T-helper 17 cell (primary cell): ENCODE measurements at places on chromosomes 6 and 20. TPM values are rescaled to one million over a fixed set of nuclear protein-coding genes. Genes with fewer than 3 reads are reported as not detected.
A peak's percentile ranks its signal among the peaks of the same experiment; 100 is the strongest.

GRCh38 chr20:53512076-53512475 lies 81.6 kb downstream of the ZNF217 start:
- H3K4me3 ChIP-seq, result no peak overlapping the region
- no peak for DNase-seq

DNA sequence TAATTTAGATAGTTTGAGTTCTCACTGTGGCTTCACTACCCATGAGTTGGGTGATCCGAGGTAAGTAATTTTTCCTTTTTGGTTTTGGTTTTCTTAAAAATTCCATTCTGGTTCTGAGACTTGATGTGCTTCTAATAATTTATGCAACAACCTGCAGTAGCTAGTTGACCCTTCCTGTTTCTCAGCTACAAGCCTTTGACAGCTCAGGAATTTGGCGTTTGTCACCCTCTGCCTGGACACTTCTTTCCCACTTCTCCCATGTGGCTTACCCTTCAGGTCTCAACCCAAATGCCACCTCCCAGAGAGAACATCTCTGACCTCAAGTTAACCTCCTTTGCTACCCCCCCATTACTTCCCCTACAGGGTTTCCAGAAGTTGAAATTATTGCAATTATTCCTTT lies 49.7 kb upstream of the TSHZ2 start:
- no peak overlapping the region for H3K4me3 ChIP-seq
- peaks cover 2% of the 10 kb centered on the region for H3K36me3 ChIP-seq
- H3K27me3 ChIP-seq, result peaks cover 26% of the 10 kb centered on the region
- DNase-seq, result no peak

The SLC17A1 gene
- total RNA-seq, result 0.52 TPM

The CRISP2 gene
- not detected for total RNA-seq

GRCh38 chr6:106173124-106173879 lies 87.2 kb downstream of the PRDM1 start:
- peaks cover 11% of the 10 kb centered on the region for H3K4me1 ChIP-seq
- no peak overlapping the region for H3K27ac ChIP-seq
- peak overlapping the region; percentile 52 for H3K4me3 ChIP-seq
- DNase-seq, result no peak
- no peaks in the 10 kb centered on the region for H3K36me3 ChIP-seq
- no peaks in the 10 kb centered on the region for H3K27me3 ChIP-seq

GRCh38 chr20:49825521-49826033 lies 12.9 kb downstream of the SLC9A8 start:
- H3K4me3 ChIP-seq, result no peak overlapping the region
- H3K27me3 ChIP-seq, result no peaks in the 10 kb centered on the region
- H3K27ac ChIP-seq, result peak overlapping the region; percentile 94
- peaks cover 38% of the 10 kb centered on the region for H3K4me1 ChIP-seq

DNA sequence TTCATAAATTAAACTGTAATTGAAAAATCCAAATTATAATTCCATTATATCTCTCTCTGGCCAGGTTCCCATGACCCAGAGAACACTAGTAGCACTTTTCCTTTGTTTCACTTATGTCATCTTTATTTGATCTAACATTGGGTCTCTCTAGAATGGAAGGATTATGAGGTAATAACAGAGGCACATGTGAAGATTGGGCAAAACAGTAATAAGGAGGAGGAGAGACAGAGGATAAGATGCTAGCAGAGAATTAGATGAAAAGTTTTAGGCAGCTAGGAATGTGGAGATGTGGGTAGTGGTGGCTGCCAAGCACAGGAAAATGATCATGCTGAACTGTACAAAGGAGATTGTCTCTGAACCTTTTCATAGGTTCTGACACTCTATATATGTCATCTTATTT lies 3.3 kb downstream of the TAB2 start:
- peaks cover 4% of the 10 kb centered on the region for H3K36me3 ChIP-seq
- no peak for DNase-seq
- peak overlapping the region; percentile 97 for H3K27ac ChIP-seq
- peaks cover 32% of the 10 kb centered on the region for H3K4me1 ChIP-seq
- peak overlapping the region; percentile 98 for H3K4me3 ChIP-seq

DNA sequence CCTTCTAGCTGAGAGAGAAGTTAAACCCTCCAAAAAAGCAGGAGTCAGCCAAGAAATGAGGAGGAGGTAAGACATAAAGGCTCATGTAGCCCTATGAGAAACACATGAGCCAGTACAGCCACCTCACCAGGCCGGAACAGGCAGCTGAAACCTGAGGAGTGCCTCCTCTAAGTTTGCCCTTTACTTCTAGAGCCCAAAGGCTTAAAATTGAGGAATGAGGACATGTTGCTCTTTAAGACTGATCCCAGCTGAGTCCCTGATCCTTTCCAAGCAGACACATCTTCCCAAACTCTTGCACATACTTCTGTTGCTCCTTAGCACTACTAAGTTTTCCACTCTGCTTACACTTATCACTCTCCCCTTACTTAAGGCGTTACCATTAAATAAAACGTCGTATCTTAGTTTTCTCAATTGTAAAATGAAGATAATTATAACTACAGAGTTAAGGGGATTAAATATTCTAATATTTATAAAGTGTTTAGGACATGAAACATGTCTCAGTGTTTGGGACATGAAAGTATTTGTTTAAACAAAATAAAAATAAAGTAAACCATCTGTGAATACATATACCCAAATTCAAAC lies 124.0 kb downstream of the OGFRL1 start:
- H3K36me3 ChIP-seq, result peaks cover 2% of the 10 kb centered on the region
- peaks cover 26% of the 10 kb centered on the region for H3K27me3 ChIP-seq
- no peak overlapping the region for H3K27ac ChIP-seq
- H3K4me1 ChIP-seq, result no peaks in the 10 kb centered on the region
- no peak for DNase-seq

DNA sequence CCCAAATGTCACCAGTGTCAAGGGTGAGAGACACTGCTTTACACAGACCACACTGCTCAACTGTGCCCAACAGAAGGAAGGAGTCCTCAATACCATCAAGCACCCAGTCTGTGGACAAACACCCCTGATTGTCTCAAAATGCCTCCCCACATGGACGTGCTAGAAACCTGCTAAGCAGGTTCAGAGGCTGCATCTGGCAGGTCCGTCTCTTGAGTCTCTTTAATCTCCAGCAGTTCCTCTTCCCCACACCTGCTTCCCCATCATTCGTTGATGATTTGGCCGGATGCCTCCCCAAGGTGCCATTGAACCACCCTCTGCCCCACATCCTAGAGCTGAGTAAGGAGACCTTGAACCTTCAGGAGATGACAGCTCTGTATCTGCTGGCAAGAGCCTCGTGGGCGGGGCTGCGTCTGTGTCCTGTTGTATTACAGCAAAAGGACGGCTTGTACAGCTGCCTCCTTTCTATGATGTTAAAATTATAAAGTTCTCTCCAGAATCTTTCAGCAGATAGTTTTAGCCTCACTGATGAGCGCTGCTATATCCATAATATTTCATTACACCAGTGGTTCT lies 179.2 kb downstream of the PREX1 start:
- no peak overlapping the region for H3K4me3 ChIP-seq
- no peaks in the 10 kb centered on the region for H3K27me3 ChIP-seq
- H3K27ac ChIP-seq, result no peak overlapping the region
- no peak for DNase-seq

The RBM12 gene
- 86.0 TPM for total RNA-seq

DNA sequence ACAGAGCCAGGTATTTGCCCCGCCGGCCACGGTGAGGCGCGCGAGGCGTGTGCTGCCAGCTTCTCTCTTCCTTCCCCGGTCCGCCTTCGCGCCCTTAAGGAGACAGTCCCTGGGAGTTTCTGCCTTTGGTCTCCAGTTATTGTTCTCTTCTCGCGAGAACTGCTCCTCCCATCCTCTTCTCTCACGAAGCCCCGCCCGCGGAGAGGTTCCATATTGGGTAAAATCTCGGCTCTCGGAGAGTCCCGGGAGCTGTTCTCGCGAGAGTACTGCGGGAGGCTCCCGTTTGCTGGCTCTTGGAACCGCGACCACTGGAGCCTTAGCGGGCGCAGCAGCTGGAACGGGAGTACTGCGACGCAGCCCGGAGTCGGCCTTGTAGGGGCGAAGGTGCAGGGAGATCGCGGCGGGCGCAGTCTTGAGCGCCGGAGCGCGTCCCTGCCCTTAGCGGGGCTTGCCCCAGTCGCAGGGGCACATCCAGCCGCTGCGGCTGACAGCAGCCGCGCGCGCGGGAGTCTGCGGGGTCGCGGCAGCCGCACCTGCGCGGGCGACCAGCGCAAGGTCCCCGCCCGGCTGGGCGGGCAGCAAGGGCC lies at the start of gene MAPK14:
Gene MAPK14 (plus strand): TSS at position 308 of the 587 bp plus-strand sequence. CDS start 350 bp downstream, outside the sequence.
- peak; percentile 96 for DNase-seq
- peaks cover 21% of the 10 kb centered on the region for H3K27me3 ChIP-seq
- H3K27ac ChIP-seq, result peak within 1 kb of the TSS; percentile 91

The IP6K3 gene
- total RNA-seq, result not detected

The MYL9 gene
- 125 TPM for total RNA-seq

GRCh38 chr20:1802385-1803060 lies 92.7 kb upstream of the SIRPA start:
- H3K27ac ChIP-seq, result no peak overlapping the region
- peaks cover 78% of the 10 kb centered on the region for H3K27me3 ChIP-seq
- peaks cover 3% of the 10 kb centered on the region for H3K36me3 ChIP-seq
- peak overlapping the region; percentile 78 for H3K4me3 ChIP-seq
- DNase-seq, result no peak

The TFEB gene
- total RNA-seq, result 17.6 TPM

The CRIP3 gene
- total RNA-seq, result 2.1 TPM

DNA sequence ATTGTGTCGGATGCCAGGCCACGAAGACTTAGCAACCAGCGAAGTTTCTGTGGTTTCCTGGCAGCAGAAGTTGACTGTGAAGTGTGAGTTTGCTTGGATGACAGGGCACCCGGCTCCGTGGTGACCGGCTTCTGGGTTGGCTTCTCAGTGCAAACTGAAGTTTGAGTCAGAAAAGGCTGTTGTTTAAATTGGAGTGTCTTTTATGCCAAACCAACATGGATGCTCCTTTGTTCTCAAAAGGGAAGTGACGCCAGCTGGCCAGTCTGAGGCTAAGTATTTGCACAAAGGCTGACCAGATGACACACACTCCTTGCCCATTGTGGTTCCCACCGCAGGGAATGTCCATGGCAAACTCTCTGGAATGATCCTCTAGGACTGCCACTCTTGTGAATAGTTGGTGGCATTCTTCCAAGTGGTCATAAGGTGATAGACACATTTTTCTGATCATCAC lies 164.8 kb upstream of the QKI start:
- peaks cover 4% of the 10 kb centered on the region for H3K4me1 ChIP-seq
- no peak for DNase-seq
- no peaks in the 10 kb centered on the region for H3K36me3 ChIP-seq
- H3K4me3 ChIP-seq, result no peak overlapping the region

GRCh38 chr6:135505648-135506047 lies 8.1 kb upstream of the AHI1 start:
- no peak for DNase-seq
- H3K36me3 ChIP-seq, result no peaks in the 10 kb centered on the region
- H3K4me1 ChIP-seq, result peaks cover 2% of the 10 kb centered on the region
- no peaks in the 10 kb centered on the region for H3K27me3 ChIP-seq
- H3K4me3 ChIP-seq, result no peak overlapping the region
- no peak overlapping the region for H3K27ac ChIP-seq

DNA sequence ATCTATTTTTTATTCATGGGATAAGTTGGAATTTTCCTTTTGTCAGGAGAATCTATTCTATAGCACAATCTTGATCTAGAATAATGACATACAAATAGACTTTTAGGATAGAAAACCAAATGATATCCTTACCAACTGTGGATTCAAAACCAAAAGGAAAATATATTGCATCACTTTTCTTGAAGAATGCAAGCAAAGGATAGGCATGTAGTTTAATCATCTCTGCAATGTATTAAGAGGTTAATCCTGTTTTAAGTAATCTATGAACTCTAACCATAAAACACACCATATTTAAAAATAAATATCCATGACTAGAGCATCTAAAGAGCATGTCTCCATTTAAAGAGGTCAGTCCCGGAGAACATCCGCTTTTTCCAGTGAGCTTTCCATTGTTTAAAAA lies 106.7 kb upstream of the CNKSR3 start:
- DNase-seq, result no peak
- H3K36me3 ChIP-seq, result no peaks in the 10 kb centered on the region
- peaks cover 27% of the 10 kb centered on the region for H3K27me3 ChIP-seq
- H3K4me3 ChIP-seq, result no peak overlapping the region

The HCK gene
- 1.3 TPM for total RNA-seq

DNA sequence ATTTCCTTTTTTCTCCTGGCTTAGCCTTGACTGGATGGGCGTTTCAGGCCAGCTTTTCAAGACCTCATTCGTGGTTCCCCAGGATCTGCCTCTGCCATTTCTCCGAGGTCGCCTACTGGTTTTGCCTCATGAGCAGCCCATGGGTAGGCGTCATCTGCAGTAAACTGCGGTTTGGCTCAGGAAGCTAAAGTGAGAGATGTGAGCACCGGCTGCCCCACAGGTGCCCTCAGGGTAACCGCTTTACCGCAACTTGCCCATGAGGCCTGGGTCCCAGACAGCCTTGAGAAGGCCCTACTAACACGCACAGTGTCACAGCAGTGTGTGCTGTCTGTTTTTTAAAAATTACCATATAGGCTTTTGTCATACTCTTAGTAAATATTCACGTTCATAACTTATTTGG lies 53.4 kb upstream of the TBXT start:
- H3K36me3 ChIP-seq, result no peaks in the 10 kb centered on the region
- no peak overlapping the region for H3K4me3 ChIP-seq
- H3K27me3 ChIP-seq, result peaks cover 44% of the 10 kb centered on the region
- peaks cover 4% of the 10 kb centered on the region for H3K4me1 ChIP-seq
- no peak overlapping the region for H3K27ac ChIP-seq
- no peak for DNase-seq

The MAD2L1BP gene
- 30.5 TPM for total RNA-seq

The PLAGL2 gene
- 14.9 TPM for total RNA-seq

DNA sequence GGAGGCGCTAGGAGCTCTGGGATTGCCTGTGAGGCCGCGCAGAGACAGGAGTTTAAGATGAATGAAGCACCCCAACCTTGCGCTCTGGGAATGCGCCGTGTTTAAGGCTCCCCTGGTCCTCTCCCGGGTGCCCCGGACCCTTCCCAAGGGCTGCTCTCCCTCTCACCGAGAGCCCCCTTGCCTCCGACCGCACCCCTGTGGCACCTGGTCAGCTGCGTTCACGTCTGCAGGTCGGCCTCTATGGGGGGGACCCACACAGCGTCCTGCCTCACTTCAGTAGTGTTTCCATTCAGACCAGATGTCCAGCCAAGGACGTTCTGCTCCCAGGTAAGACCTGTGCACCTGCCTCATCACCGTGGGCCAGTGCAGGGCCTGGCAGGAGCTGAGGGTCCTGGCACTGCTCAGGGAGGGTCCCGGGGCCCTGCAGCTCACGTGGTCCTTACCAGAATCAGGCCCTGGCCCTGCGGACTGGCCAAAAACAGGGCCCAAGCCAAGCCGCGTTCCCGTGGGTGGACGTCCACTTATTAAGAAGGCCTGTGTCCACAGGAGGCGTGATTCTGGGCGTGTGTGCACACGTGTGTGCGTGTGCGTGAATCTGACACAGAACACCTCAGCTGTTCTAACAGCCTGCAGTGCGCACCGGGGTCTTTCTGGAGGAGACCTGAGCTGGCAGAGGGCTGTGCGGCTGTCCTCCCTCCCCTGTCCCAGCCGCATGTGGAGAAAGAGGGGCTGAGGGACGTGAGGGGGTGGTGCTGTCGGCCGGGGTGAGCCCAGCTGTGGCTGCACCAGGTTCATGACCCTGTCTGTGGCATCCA lies 79.9 kb upstream of the BHLHE23 start:
- H3K4me1 ChIP-seq, result no peaks in the 10 kb centered on the region
- peak; percentile 9 for DNase-seq
- H3K27me3 ChIP-seq, result peaks cover 41% of the 10 kb centered on the region
- H3K36me3 ChIP-seq, result no peaks in the 10 kb centered on the region
- H3K4me3 ChIP-seq, result no peak overlapping the region

- H3K4me3 ChIP-seq, result no peak overlapping the region
- peaks cover 2% of the 10 kb centered on the region for H3K4me1 ChIP-seq
- H3K27ac ChIP-seq, result no peak overlapping the region
- H3K27me3 ChIP-seq, result peaks cover 38% of the 10 kb centered on the region
- DNase-seq, result no peak
These were observed 7.4 kb upstream of the TJAP1 start for GRCh38 chr6:43469947-43470346.

The DST gene
- total RNA-seq, result 12.6 TPM
